ENCODE measurements at places on chromosomes 12 and 14. TPM values are rescaled to one million over a fixed set of nuclear protein-coding genes. Genes with fewer than 3 reads are reported as not detected.

Gene SDS
- total RNA-seq: not detected

- DNase-seq: no peak
Measured at GRCh38 chr14:38910092-38910491, 192.9 kb downstream of the SEC23A start.

Gene ZNF891
- total RNA-seq: 0.86 TPM

DNA sequence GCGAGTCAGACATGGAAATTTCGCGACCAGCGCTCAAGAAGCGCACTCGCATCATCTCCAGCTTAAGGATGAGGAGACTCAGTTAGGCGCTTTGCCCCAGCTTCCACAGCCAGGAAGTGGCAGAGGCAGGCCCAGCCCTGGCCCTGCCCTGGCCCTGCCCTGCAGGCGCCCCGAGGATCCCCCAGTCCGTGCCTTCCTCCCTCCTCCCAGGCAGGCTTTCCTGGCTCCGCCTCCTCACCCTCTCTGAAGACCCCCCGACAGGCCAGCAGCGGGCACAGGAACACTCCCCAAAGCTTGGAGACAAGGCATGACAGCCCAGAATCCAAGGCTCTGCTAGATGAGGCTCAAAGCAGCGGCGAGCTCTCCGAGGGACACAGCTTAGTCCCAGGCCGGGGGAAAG, 25.1 kb downstream of the UBR7 start:
- no peak for DNase-seq

GRCh38 chr14:88829188-88829587, 4.7 kb downstream of the TTC8 start:
- DNase-seq: peak; percentile 43

DNA sequence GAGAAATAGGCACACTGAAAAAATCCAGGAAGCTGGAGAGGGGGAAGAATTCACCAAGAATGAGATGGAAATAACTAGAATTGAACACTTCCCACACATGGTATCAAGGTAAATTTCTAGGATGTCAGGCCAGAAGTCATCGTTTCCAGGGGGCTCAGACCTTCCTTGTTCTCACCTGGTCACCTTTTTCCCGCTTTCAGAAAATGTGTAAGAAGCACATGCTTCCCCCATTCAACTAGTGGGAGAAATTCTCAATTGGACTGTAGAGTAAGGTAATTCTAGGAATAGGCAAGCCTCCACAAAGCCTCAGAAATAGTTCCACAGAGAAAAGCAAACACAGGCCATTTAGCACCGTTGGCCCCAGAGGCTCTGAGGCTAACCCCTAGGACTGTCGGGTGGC, 2.8 kb upstream of the PTMS start:
- no peak for DNase-seq

- DNase-seq: peak; percentile 20
Measured at GRCh38 chr14:92613008-92613658, 99.6 kb downstream of the RIN3 start.

- no peak for DNase-seq
Measured at GRCh38 chr12:4134448-4135263, 138.9 kb upstream of the CCND2 start.

GRCh38 chr14:97178781-97179180, 381.6 kb downstream of the VRK1 start:
- DNase-seq: no peak

DNA sequence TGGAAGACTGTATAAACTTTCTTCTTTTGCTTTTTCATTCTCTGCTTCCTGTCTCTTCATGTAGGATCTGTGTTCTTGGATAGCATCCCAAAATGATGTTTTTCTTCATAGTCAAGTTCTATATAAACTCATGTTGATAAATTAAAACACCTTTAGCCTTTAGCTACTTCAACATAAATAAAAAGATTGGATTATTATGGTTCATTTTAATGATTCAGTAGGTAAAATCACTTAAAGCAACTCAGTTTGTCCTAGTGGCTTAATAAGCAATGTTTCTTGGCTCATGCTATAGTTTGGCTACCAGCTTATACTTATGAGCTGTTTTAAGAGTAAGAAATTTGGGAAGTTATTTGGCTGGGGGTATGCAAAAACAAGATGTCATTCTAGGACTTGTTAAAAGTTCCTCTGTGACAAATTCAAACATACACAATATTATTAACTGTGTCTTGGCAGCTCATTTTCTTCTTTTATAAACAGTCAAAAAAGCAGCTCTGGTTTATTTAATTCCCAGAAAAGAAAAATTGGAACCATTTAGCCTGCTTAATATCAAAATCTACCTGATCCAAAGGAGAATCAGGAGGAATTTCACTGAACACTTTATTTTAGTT, 111.4 kb downstream of the TMTC3 start:
- no peak for DNase-seq

Gene TUBA1A
- total RNA-seq: 834 TPM

- DNase-seq: no peak
Measured at GRCh38 chr14:69267492-69267891, 7.5 kb downstream of the GALNT16 start.

Gene CLEC9A
- total RNA-seq: not detected

Gene STAT2
- total RNA-seq: 296 TPM

DNA sequence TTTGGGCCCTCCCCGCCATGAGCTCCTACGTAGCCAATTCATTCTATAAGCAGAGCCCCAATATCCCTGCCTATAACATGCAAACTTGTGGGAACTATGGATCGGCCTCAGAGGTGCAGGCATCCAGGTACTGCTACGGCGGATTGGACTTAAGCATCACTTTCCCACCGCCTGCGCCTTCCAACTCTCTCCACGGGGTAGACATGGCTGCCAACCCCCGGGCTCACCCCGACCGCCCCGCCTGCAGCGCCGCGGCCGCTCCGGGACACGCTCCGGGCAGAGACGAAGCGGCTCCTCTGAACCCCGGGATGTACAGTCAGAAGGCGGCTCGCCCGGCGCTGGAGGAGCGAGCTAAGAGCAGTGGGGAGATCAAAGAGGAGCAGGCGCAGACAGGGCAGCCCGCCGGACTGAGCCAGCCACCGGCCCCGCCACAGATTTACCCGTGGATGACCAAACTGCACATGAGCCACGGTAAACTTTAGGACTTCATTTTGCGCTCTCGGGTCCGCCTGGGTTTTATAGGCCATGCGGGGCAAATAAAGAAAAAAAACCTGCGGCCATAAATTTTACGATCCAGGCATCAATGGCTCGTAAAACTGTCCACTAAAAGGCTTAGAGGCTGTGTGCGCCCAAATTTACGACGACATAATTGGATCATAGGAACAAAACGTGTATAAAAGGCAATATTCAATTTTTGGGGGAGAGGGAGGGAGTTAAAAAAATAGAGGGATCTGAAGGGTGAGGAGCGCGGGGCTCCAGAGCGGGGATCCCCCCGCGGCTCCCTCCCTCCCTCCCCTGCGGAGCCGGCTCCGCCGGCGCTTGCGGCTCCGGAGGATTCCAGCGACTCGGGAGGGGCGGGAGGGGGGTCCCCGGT, 493 bp downstream of the HOXC5 start:
- peak; percentile 88 for DNase-seq

- peak; percentile 74 for DNase-seq
Measured at GRCh38 chr14:63713764-63714163, 14.1 kb downstream of the SGPP1 start.

Gene OR11H6
- total RNA-seq: not detected

Gene CDKL1
- 8.7 TPM for total RNA-seq

DNA sequence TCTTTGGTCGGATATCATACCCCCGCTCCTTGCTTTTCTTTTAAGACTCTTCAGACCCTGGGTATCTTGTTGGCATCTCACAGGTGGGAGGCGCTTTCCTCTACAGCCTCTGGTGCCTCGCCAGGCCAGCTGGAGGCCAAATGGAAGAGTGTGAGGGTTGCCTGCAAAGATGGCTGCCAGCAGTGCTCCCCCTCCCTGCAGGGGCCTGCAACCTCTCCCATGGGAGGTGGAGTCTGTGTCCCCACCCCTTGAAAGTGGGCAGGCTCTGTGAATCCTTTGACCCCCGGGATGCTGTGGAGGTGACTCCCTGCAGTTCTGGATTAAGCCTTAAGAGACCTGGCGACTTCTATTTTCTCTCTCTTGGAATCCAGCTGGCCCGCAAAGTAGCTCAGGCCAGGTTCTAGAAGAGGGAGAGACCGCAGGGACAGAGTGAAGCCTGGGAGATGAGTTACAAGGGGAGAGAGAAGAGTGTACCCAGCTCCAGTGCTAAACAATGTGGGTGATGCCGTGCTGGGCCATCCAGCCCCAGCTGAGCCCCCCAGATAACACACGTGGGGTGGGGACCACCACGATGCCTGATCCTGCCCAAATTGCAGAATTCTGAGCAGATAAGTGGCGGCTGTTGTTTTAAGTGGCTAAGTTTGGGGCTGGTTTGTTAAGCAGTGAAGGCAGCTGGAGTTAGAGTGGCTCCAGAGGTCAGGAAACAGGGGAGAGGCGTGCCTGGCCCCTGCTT, 37.9 kb upstream of the NCOR2 start:
- DNase-seq: no peak

Gene FAM181A
- not detected for total RNA-seq

DNA sequence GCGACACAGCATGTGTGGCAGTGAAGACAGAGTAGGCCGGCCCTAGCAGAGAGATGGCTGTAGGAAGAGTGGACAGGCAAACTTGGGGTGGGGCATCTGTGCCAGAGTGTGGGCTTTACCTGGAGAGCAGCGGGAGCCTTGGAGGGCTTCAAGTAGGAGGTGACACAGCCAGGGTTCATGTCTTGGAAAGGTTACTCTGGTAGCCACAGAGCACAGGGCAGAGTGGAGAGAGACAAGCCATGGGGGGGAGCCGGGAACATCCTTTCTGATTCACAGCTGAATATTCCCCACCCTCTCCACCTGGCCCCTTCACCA, 53.5 kb upstream of the DIO3 start:
- no peak for DNase-seq

DNA sequence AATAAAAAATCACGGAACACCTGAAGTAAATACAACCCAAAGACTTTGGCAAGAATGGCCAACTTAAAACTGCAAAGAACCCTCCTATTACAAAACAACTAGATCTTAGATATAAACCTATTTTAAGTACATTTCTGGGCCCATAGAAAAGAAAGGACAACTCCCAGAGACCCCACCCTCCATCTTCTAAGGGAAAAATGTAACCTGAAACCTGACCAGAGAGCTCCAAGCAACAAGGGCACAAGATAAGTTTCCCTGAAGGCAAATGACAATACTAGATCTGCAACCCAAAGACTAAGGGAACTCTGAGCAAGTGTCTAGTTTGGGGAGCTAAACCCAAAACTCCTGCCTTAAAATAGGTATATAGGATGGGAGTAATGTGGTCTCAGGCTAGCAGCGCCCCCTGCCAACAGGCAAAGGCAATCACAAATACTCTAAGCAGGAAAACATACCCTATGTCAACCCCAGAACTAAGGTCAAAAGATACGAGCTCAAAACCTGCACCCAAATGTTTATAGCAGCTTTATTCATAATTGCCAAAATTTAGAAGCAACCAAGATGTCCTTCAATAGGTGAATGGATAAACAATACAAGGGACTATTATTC, 218.9 kb downstream of the ITPR2 start:
- DNase-seq: peak; percentile 37

GRCh38 chr14:96445844-96446710, 54.1 kb downstream of the AK7 start:
- peak; percentile 5 for DNase-seq

DNA sequence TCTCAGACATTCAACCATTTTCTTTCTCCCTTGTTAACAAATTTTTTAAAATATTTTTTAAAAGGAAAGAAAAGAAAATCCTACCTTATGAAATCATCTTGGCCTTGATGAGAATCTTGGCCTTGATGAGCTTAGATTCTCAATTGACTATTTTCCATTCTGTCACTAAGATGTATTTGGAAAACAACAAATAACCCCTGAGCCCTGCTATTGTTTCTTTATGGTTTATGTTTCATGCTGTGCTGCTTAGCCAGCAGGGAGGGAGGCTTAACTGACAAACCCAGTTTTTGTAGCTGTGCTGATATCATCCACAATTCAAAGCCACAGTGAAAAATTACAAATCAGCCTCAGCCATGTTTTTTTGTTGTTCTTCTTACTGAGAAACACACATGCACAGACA, 404.1 kb downstream of the RAD51B start:
- DNase-seq: no peak

DNA sequence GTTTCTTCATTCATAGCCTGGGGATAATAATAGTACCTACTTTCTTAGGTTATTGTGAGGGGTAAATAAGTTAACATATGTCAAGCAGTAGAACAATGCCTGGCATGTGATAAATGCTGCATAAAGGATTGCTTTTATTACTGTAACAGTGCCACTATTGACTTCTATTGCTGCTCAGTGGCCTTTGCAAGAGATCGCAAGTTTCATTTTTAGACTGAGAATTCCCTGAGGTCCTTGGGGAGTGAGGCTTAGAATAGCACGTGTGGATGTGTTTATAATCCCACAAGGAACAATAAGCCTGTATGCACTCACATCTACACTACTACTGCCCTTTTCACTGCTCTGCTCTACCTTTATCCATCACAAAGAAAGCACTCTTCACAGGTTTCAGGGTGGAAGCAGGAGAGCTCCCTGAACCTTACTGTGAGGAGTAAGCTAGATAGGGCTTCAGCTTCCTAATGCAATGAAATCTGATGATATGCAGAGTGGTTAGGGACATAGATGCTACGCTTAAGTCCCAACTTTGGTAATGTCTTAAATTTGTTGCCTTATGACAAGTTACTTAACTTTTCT, 302.6 kb downstream of the SNAPC1 start:
- DNase-seq: no peak

GRCh38 chr14:104512061-104512460, 67.5 kb upstream of the C14orf180 start:
- DNase-seq: no peak

GRCh38 chr12:94698578-94698977, 48.2 kb upstream of the TMCC3 start:
- no peak for DNase-seq

DNA sequence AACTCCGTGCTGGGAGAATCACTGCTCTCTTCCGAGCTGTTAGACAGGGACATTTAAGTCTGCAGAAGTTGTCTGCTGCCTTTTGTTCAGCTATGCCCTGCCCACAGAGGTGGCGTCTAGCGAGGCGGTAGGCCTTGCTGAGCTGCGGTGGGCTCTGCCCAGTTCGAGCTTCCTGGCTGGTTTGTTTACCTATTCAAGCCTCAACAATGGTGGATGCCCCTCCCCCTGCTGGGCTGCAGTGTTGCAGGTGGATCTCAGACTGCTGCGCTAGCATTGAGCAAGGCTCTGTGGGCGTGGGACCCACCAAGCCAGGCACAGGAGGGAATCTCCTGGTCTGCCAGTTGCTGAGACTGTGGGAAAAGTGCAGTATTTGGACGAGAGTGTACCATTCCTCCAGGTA, 43.7 kb downstream of the GPR137C start:
- DNase-seq: no peak

Gene NAA30
- total RNA-seq: 16.1 TPM

Gene IAPP
- not detected for total RNA-seq

DNA sequence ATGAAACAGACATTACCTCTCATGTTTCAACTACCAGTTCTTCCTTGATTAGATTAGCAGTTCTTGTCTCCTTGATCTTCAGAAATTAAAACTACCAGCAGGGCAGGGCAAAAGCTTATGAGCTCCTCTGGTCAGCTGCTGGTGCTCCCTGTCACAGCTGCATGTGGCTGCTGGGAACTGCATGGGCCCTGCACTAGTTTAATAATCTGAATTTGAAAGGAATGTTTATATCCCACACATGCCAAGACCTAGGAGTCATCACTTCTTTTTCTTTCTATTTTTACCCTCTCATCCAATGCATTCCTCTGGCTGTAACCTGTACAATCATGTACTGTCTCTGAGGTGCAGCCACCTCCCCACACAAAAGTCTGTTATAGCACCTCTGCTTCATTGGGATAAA, 73.9 kb downstream of the ARMH4 start:
- DNase-seq: peak; percentile 65

All from fibroblast of villous mesenchyme (primary cell).